ENCODE measurements at places on chromosomes 7 and 10. TPM values are rescaled to one million over a fixed set of nuclear protein-coding genes. Genes with fewer than 3 reads are reported as not detected.

TACC2 gene
- 92.6 TPM for total RNA-seq

TMEM184A gene
- 8.8 TPM for total RNA-seq

MPLKIP gene
- total RNA-seq: 37.2 TPM

ARHGEF35 gene
- total RNA-seq: 0.68 TPM

TMEM236 gene
- total RNA-seq: 0.05 TPM

HOXA7 gene
- 4.8 TPM for total RNA-seq

WAPL gene
- total RNA-seq: 16.5 TPM

SLC18A3 gene
- not detected for total RNA-seq

UCN3 gene
- not detected for total RNA-seq

SLC13A1 gene
- not detected for total RNA-seq

FXYD4 gene
- not detected for total RNA-seq

SLC16A12 gene
- total RNA-seq: 1.5 TPM

IGFBP1 gene
- total RNA-seq: 72.9 TPM

DNAH11 gene
- 0.33 TPM for total RNA-seq

LRRC18 gene
- total RNA-seq: not detected

NAT16 gene
- total RNA-seq: 0.12 TPM

BMPER gene
- 4.6 TPM for total RNA-seq

ZNF853 gene
- total RNA-seq: 2.3 TPM

SYT15 gene
- total RNA-seq: 3.1 TPM

UPF2 gene
- total RNA-seq: 13.9 TPM

PRSS2 gene
- not detected for total RNA-seq

GPR158 gene
- total RNA-seq: 0.05 TPM

EFCAB10 gene
- 2.4 TPM for total RNA-seq

PRSS37 gene
- not detected for total RNA-seq

PLAC9 gene
- total RNA-seq: not detected

COPS6 gene
- 164 TPM for total RNA-seq

ANKRD1 gene
- total RNA-seq: 35.0 TPM

ASZ1 gene
- total RNA-seq: not detected

SLC26A3 gene
- total RNA-seq: not detected

TMEM196 gene
- total RNA-seq: not detected

PDE6C gene
- total RNA-seq: not detected

NME8 gene
- total RNA-seq: not detected

PSD gene
- 0.29 TPM for total RNA-seq

BLVRA gene
- 67.8 TPM for total RNA-seq

HOXA10 gene
- total RNA-seq: 8.3 TPM

HOXA5 gene
- total RNA-seq: 4.8 TPM

Data from A549 treated with dexamethasone at 1 μM for 4 hours (cell line).